Hypothalamus (tissue), 51 donors: ENCODE measurements at places on chromosomes 13 and 19.
A peak's percentile ranks its signal among the peaks of the same experiment; 100 is the strongest.

GRCh38 chr13:103945836-103946235 lies 879.6 kb upstream of the SLC10A2 start:
- DNase-seq = no peak

- no peak for DNase-seq
Measured at GRCh38 chr19:49119411-49120324, at the start of gene PPFIA3. Gene PPFIA3, plus strand, starts transcription at chr19:49119544. Its CDS starts 8,330 bp downstream, at chr19:49127874.

DNA sequence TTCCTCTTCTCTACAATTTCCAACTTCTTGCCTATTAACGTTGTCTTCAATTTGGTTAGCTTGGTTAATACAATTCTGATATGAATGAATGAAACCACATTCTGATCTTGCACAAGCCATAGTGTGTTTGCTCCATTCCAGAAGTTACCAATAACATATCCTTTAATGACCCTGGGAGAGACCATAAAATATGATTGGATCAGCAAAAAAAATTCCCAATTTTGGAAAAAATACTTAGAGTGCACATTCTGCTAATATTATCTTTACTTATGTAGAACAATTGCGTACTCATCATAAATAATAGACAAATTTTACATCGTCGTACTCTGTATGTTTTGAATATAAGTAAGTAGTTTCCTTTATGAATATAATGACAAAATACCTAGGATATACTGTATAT lies 117.2 kb downstream of the SLITRK5 start:
- no peak for DNase-seq

DNA sequence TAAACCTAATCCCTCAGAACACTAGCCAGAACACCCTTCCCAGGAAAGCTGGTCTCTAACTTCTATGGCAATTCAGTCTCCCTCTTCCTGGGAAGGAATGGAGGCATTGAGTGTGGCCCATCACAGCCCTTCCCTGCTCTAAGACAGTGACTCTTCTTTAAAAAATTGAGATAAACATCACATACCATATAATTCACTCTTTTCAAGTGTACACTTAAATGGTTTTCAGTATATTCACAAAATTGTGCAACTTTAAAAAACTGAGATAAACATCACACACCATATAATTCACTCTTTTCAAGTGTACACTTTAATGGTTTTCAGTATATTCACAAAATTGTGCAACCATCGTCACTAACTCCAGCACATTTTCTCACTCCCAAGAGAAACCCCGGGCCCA lies 116.5 kb downstream of the MIPEP start:
- DNase-seq = no peak

GRCh38 chr19:56507446-56508289 lies at the start of gene ZNF471:
Gene ZNF471, plus strand, starts transcription at chr19:56507855. Its CDS starts 3,717 bp downstream, at chr19:56511572.
- peak; percentile 97 for DNase-seq

DNA sequence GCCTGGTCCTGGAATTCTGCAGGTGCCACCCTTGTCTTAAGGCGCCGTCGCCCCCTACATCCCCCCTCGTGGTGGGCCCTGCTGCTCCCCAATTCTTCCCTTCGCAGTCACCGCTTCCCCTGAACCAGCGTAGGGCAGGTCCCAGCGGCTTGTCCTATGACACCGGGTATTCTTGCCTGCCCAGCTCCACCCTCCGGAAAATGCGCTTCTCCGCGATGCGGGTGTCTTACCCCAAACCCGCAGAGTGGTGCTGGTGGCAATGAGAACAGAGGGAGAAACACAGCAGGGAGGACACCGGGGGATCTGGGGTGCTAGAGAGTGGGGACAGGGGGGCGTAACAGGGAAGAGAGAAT lies 9.0 kb downstream of the ZNF808 start:
- DNase-seq = no peak

- no peak for DNase-seq
Measured at GRCh38 chr19:4678881-4679790, 9.0 kb upstream of the MYDGF start.

DNA sequence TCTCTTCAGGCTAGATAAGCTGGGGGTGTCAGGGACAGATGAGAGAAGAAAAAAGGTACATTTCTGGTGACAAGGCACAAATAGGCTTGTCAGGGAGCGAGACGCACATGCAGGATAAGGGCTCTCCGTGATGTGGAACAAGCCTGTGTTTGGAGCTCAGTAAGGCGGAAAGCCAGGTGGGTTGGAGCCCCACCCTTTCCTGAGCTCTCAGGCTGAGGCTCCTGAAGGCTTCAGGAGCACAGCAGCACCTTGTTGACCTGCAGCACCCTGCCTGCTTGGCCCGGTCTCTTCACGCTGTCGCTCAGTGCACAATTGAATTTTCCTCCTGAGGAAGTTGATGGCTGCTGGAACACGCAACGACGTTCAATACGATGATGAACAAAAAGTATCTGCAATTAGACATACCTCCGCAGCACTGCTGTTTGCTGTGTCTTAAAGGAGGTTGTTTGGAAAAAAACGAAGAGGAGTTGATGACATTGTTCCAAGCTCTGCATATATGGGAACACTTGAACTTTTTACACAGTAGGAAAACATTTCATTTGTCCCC lies 29.3 kb downstream of the SERP2 start:
- no peak for DNase-seq

DNA sequence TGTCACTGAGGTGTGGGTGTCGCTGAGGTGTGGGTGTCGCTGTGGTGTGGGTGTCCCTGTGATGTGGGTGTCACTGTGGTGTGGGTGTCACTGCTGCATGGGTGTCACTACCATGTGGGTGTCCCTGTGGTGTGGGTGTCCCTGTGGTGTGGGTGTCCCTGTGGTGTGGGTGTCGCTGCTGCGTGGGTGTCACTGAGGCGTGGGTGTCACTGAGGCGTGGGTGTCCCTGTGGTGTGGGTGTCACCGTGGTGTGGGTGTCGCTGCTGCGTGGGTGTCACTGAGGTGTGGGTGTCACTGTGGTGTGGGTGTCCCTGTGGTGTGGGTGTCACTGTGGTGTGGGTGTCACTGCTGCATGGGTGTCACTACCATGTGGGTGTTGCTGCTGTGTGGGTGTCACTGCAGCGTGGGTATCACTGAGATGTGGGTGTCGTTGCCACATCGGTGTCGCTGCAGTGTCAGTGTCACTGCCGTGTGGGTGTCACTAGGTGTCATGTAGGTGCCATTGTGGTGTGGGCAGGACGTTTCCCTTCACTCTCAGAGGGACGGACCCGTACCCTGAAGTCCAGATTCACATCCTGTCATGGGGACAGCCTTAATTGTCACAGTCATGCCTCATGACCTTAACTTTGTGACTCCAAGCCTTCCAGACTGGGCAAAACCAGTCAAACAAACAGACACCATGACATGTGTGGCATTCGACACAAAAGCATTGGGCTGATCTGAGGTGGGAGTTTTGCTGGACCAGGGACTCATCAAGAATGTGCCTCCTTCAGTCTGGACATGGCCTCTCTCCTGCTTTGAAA lies 12.7 kb upstream of the GAS6 start:
- DNase-seq = no peak

GRCh38 chr13:20814224-20814910 lies 40.6 kb upstream of the EEF1AKMT1 start:
- DNase-seq = no peak

DNA sequence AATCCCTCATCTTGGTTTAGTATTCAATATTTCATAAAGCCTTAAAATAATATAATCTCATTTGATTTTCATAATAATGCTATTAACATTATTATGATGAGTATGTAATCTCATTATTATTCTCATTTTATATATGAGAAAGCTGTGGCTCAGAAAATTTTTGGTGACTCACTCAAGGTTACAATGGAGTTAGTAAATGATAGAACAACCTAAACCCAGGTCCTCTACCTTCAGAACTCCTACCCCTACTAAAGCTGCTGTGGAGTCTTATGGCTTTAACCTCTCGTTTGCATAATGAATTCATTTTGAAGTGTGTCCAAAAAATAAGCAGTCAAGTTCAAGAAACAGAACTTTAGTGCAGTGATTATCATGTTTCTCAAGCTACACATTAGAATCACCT lies 226.3 kb downstream of the TBC1D4 start:
- DNase-seq = no peak

DNA sequence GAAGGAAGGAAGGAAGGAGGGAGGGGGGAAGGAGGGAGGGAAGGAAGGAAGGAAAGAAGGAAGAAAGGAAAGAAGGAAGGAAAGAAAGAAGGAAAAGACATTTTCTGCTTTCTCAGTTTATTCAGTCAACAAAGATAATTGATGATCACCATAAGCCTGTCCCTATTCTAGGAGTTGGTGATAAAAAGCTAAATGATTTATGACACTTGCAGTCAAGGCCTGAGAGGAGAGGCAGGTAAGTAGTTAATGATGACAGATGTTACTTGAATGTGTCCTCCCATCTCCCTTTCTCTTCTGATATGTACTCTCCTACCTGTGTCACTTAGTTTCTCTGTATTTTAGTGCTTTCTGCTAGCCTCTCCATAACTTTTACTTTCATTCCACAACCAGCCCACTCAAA lies 141.3 kb downstream of the SLITRK6 start:
- no peak for DNase-seq

- DNase-seq = peak; percentile 68
Measured at GRCh38 chr19:13162724-13163608, 12.8 kb downstream of the IER2 start.

DNA sequence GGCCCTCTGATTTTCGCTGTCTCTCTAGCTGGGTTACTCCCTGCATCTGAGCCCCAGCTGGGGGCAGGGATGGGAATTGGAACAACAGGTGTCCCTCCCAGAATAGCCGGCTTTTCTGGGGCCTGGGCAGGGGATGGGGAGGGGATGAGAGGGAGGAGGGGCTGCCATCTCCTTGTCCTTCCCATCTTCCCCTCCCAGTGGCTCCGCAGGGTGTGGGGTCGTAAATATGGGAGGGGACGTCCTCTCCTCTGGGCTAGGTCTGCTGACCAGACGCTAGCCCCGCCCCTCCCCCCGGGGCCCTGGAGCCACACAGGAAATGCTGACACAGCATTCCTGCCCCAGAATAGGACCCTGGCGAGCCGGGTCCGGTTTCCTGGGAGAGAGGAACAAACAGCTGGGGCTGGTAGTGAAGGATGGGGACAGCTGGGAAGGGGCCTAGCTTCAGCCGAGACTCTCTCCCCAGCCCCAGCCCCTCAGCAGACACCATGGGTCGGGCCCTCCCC lies 1.1 kb downstream of the RYR1 start:
- DNase-seq = no peak

DNA sequence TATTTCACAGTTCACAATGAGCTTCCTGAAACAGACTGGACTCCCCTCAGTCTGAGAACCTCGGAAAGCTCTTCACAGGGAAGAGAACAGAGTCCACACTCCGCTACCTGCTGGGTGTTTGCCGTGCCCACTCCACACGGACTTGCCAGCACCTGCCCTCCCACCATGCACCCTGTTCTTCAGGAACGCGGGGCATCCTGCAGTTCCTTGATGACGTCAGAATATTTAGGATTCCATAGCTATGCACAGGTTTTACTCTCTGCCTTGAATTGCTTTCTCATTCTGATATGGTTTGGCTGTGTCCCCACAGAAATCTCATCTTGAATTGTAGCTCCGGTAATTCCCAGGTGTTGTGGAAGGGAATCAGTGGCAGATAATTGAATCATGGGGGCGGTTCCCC lies 74.4 kb upstream of the FARP1 start:
- no peak for DNase-seq

DNA sequence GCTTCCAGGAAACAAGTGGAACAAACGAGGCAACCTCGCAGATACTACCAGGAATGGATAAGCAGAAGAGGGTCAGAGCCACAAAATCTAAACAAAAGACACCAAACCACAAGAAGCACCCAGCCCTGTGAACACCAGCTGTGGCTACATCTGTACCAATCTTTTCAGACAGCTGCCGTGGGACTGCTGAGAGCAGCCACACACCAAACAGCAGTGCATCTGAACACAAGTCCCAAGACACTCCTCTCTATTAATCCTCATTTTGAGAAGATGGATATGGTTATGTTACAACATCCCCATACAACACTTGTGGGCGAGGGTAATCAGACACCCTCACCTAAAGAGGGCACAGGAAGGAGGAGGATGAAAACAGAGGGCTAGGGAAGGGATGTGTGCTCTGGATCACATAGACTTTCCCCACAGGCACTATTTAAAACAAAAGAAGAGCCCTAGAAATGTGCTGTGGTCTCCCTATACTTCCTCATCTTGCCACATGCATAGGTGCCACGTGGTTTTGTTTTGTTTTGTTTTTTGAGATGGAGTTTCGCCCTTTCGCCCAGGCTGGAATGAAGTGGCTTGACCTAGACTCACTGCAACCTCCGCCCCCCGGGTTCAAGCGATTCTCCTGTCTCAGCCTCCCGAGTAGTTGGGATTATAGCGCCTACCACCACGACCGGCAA lies 41.6 kb upstream of the ZNF14 start:
- DNase-seq = no peak

- DNase-seq = no peak
Measured at GRCh38 chr19:48603001-48603400, 3.5 kb upstream of the SPACA4 start.

DNA sequence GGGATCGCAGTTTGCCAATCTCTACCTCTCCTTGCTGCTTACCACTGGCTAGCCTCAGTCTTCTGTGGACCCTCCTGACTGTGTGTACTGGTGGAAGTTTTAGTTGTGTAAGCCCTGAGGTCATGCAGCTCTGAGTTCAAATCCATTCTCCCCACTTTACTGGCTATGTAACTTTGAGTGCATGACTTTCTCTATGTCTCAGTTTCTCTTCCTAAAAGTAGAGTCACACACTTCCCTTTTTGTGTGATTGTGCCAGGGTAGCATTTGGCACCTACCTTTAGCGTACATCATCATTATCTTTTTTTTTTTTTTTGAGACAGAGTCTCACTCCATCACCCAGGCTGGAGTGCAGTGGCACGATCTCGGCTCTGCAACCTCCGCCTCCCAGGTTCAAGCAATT lies 70.3 kb downstream of the MAP4K1 start:
- DNase-seq = no peak

DNA sequence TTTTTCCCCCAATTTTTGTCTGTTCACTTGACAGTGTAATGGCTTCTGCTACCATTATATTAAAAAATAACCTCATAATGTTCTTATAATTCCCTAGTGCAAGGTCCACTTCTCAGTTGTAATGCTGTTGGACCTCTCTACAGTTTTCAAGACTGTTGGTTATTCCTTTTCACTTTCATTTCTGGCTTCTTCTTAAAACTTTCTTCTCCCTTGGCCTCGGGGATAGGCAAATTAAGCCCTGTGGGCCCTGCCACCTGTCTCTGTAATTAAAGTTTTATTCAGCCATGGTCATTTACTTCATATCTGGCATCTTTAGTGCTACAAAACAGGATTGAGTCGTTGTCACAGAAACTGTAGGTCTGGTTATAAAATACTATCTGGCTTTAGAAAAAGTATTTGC lies 313.5 kb downstream of the KLF12 start:
- no peak for DNase-seq
